H9 (cell line): ENCODE measurements at places on chromosomes 4 and X. TPM values are rescaled to one million over a fixed set of nuclear protein-coding genes. Genes with fewer than 3 reads are reported as not detected.

The ARMCX4 gene
- 17.0 and 17.3 TPM in 2 replicates for total RNA-seq

The CYTL1 gene
- 1.4 and 1.7 TPM in 2 replicates for total RNA-seq

The F9 gene
- total RNA-seq: not detected in 2 replicates

- no peaks in the 10 kb centered on the region for H3K27me3 ChIP-seq
- H3K36me3 ChIP-seq: no peaks in the 10 kb centered on the region
- H3K4me3 ChIP-seq: no peak overlapping the region
- H3K4me1 ChIP-seq: peaks cover 8% of the 10 kb centered on the region
- H3K27ac ChIP-seq: no peak overlapping the region
- no peak for DNase-seq
Observed at GRCh38 chr4:52838729-52839586, 23.2 kb upstream of the RASL11B start.

The SHROOM3 gene
- total RNA-seq: 27.0 and 27.6 TPM in 2 replicates
